ENCODE measurements at places on chromosomes 2 and 18.

- no peak for DNase-seq
Observed at GRCh38 chr2:110741491-110741980, 9.2 kb downstream of the ACOXL start.

DNA sequence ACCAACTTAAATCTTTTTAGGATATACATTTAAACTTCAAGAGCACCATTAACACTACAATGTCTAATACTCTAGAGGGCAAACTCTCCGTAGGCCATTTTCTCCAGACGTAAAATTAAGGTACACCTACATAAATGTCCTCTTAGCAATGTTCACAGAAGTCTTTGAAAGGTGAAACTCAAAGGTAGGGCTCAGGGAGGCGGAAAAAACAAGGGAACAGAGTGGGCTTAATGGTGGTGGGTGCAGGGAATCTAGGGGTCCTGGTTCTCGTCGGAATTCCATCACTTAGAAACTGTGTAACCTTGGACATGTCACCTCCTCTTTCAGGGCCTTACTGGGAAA is 668 bp downstream of the NFU1 start:
- no peak for DNase-seq

GRCh38 chr2:74867841-74868658 is 34.1 kb downstream of the HK2 start:
- no peak for DNase-seq

DNA sequence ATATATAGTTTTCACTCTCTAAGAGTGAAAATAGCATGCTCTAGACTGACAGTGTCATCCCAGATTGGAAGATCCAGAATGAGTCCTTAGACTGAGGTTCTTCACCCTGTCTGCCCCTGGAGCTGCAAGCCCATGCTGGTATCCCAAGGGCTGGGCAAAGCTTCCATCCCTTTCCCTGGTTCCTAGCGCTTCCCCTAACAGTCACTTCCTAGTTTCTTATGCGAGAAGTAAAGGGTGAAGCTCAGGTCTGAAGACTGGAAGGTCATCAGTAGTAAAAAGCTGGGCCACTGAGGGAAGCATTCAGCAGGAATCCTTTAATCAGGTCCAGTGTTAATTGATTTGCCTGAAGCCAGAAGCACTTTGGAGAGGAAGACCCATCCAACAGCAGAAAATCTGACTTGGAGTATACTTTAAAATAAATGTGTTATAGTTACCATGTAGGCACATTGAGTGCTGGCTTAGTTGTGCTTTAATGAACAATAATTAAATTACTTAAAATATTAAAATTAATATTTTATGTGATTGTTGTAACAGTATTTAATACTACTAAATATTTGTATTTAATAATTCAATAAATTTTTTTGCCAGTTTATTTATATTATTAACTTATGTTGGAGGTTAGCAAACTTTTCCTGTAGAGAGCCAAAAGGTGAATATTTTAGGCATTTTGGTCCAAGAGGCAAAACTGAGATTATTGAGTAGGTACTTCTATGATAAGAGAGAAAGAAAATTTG is 237.9 kb downstream of the FHOD3 start:
- DNase-seq, result no peak

DNA sequence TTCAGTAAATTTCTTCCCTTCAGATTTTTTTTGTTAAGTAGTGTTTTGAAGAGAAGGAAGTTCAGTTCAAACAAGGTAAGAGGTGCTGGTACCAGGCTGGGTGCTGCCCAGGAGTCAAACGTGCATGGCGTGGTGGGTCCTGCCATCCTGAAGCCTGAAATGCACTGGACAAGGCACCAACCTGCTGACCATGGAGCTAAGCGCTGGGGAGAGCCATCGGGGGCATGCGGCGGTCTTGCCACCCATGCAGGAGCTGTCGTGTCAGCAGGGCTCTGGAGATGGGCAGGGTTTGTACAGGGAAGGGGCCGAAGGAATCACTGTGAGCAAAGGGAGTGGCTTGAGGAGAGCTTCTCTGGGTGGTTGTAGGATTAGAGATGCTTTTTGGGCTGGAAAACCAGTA is 126.6 kb downstream of the GBX2 start:
- no peak for DNase-seq

DNA sequence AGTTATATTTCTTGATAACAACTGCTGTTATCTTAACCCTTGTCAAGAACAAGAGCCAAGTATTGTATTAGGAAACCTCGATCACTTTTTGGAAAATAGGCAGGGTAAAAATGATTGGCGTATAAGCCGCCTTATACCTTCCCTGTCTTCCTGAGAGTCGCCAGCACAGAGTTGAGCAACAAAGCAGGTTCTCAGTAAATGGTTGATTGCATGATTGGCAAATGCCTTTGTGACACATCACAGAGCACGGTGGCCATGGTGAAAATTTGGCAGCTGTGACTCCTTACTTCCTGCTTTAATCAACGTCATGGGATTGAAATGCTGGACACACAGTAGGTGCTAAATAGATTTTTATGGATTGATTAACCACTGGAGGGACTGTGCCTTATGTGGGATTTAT is 3.9 kb upstream of the KLHL29 start:
- DNase-seq, result no peak

DNA sequence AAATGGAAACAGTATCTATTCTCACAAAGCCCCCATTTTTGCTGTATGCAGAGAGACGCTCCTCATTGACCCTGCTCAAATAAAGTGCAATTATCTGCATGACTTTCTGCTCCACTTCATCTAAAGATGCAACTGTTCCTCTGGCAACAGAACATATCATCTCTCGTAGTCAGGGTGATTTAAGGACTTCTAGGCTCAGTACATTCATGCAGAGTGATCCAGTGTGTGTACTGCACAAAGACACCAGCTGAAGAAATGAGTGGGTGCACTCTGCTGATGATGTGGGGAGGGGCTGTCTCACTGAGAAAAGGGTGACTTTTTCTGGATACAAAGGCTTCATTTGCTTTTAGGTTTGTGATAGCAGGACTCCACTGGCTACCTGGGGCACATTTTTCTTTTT is 355.2 kb downstream of the GALNT13 start:
- DNase-seq, result no peak
